ENCODE measurements at places on chromosomes 1 and 21. TPM values are rescaled to one million over a fixed set of nuclear protein-coding genes. Genes with fewer than 3 reads are reported as not detected.

- DNase-seq: no peak
Observed at GRCh38 chr1:35883635-35884101, 659 bp downstream of the AGO1 start.

GRCh38 chr1:112470966-112471365, 37.8 kb upstream of the WNT2B start:
- no peak for DNase-seq

- no peak for DNase-seq
Observed at GRCh38 chr1:173205146-173206051, 1.7 kb downstream of the TNFSF4 start.

GRCh38 chr1:67170751-67171573, 4.7 kb downstream of the IL23R start:
- no peak for DNase-seq

- no peak for DNase-seq
Observed at GRCh38 chr1:206445911-206446356, 24.3 kb upstream of the IKBKE start.

DNA sequence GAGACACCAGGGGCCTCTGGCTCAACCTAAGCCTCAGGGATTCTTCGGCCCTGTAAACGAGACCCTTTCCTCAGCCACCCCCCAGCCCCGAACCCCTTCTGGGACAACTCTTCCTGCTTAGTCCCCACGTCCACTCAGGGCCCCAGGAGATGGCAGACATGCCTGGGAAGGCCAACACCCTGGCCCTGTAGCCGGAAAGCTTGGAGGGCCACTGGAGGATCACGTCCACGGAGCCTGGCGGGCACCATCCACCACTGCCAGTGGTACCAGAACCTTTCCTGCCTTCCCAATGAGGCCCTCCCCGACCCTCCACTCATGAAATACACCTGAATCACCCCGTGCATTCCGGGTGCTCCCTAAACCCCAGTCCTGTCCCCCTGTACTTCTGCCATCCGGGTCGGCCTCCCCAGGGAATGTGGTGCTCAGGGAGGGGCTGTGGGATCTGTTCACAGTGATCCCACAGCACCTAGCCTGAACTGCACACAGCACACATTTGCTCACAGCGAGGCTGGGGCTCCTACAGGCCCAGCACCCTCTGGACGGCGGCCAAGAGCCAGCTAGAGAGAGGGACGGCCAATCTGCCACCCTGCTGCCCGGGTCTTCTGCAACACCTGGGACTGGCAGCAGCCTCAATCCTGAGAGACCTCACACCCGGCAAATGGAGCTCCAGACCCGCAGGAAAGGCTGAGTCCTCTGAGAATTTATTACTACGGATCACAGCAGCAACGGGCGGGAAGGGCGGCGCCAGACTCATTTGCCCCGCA, 1.8 kb downstream of the AURKAIP1 start:
- no peak for DNase-seq

DNA sequence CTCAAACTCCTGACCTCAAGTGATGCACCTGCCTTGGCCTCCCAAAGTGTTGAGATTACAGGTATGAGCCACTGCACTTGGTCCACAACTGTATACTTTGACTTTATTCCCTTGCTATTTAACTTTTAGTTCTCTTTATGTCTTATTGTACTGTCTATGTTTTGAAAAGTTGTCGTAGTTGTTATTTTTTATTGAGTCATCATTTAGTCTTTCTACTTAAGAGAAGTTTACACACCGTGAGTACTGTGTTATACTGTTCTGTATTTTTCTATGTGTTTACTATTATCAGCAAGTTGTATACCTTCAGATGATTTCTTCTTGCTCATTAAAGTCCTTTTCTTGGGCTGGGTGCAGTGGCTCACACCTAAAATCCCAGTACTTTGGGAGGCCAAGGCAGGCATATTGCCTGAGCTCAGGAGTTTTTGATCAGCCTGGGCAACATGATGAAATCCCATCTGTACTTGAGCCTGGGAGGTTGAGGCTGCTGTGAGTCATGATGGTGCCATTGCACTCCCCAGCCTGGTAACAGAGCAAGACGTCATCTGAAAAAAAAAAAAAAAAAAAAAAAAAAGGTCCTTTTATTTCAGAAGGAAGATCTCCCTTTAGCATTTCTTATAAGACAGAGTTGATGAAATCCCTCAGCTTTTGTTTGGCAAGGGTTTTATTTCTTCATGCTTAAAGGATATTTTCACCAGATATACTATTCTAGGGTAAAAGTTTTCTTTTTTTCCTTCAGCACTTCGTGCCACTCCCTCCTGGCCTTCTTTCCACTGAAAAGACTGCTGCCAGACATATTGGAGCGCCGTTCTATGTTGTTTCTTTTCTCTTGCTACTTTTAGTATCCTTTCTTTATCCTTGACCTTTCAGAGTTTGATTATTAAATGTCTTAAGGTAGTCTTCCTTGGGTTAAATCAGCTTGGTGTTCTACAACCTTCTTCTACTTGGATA, 47.6 kb downstream of the TNFSF18 start:
- DNase-seq: no peak

DNA sequence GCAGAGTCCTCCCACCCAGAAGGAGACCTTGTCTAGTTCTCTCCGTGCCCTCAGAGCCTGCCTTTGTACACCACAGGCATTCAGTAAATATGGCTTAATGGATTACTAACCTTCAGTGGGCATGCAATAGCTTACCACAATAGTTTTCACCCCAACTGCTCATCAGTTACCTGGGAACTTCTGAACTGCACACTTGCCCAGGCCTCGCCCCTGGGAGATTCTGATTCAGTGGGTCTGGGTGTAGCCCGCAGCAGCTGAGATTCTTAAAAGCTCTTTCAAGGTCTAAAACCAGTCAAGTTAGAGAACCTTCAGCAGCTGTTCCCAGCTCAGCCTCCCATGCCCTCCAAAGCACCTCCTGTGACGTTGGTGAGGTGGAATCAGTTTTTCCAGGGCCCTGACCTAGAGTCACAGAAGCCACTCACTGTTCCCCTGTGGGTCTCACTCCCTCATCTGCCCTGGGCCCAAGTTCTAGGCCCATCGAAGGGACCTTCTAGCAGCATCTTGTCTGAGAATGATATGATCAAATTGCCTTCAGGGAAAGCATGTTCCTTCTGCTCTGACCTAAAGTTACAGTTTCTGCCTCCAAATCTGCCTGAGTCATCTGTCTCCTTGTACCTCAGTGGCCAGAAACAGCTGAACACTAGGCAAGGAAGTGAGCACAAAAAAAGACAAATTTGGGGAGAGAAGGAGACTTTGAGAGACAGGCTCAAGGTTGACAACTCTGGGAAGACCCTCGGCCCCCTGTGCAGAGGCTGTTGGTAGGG, 10.8 kb downstream of the ASAP3 start:
- no peak for DNase-seq

DNA sequence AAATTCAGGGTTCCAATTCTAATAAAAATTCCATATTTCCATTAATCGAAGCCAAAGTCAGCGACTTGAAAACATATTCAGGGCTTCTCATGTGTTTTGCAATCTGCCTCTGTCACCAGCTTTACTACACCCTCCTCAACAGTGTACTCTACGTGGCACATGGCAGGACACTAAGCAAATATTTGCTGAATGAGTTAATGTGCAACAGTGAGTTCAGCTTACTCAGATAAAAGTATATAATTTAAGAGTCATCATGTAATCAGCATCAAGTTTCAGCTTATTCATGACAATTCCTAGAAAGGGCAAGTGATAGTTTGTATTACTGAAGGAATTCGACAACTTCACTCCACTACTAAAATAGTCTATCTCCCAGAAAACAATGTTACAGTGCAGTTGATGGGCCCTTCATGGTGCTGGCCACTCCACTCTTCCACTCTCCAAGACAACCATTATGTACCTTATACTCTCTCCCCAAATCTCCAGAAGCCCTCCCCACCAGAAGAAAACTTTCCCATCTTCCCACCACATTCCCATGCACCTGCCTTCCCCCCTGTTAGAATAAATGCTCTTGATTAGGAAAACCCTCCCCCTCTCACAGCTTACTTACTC, 97.3 kb downstream of the TTLL7 start:
- no peak for DNase-seq

DNA sequence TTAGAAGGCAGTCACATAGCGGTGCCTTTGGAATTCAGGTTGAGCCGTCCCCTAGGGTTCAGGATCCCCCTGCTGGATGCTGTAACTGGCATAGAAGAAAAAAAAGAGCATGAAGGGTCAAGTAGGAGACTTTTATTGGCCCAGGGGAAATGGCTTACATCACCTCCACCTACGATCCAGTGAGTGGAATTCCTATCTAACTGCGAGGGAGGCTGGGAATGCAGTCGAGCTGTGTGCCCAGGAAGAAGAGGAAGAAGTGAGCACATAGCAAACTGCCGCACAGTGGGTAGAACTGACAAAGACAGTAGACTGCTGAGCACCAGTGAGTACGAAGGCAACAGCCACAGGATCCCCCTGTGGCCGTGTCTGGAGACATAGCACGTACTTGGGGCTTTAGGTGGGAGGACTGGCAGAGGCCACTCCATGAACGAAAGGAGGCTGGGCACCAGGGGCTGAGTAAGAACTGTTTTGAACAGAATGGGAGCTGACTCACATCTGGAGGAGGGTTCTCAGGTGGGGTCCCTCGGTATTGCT, 79.2 kb downstream of the RNF220 start:
- DNase-seq: no peak

DNA sequence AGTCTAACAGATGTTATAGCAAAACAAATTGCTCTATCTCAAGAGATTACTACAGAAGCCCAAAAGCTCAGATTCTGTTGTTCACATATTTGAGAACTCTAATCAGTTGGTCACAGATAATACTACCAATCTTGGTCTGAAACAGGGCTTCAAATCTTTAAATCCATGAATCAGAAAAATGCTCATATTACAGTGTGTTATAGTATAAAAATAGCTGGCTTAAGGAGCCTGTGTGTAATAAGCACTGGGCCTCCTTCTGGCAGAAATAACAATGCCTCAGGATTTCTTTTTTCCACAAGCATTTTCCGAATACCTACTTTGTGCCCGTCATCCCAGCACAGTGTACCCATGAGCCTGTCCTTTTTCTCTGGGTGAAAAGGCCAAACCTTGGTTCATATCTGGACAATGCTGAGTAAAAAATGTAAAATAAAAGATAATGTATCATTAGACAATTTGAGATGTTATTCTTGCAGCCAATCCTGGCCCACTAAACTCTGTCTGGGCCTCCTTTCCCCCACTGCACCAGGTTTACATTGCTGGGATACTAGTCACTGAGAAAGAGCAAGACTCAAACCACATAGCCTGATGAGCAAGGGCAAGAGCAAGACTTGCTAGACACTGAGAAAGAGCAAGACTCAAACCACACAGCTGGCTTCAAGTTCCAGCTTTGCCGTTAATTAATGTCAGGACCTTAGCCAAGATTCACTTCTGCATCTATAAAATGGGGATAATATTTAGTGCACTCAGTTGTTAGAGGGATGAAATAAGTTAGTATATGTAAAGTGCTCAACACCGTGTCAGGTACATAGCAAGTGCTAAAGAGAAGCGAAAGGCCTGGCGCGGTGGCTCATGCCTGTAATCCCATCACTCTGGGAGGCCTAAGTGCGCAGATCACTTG, 17.0 kb upstream of the ADAR start:
- no peak for DNase-seq

- DNase-seq: no peak
Observed at GRCh38 chr1:89673251-89673650, 40.3 kb downstream of the LRRC8C start.

GRCh38 chr21:44059710-44060109, 47.5 kb upstream of the PWP2 start:
- no peak for DNase-seq

GRCh38 chr1:96579636-96580035, 141.9 kb upstream of the PTBP2 start:
- DNase-seq: no peak

- peak; percentile 50 for DNase-seq
Observed at GRCh38 chr1:167442142-167442848, 76.0 kb downstream of the CD247 start.

DNA sequence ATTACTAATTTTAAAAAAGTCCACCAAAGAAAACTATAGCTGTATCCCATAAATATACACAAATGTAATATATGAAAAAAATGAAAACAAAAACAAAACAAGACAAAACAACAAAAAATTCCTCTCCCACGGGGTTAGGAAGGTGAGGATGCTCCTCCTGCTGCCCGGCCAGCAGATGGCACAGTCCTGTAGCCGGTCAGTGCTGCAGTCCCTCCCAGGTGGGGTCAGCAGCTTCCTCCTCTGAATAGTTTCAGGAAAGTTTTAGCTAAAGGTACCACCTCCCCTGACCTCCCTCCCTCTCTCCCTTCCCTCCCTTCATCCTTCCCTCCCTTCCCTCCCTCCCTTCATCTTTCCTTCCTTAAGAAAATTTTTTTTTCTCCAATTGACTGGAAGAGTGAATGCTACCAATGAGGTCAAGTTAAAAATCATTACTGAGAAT, 67.8 kb upstream of the BCL10 start:
- no peak for DNase-seq

GRCh38 chr1:150793221-150793620, 14.8 kb downstream of the CTSK start:
- no peak for DNase-seq

GRCh38 chr1:164515231-164515630, 43.8 kb upstream of the PBX1 start:
- DNase-seq: no peak

- DNase-seq: no peak
Observed at GRCh38 chr1:78080767-78081166, 35.0 kb downstream of the GIPC2 start.

GRCh38 chr1:51305371-51305823, 25.0 kb downstream of the TTC39A start:
- peak; percentile 68 for DNase-seq

GRCh38 chr21:15761507-15762100, 31.8 kb downstream of the USP25 start:
- no peak for DNase-seq

GRCh38 chr1:53470155-53470554, 11.0 kb downstream of the DMRTB1 start:
- peak; percentile 81 for DNase-seq

- no peak for DNase-seq
Observed at GRCh38 chr21:16318651-16319300, 589.0 kb downstream of the USP25 start.

GRCh38 chr21:42925114-42925926, at the start of gene ERVH48-1:
ERVH48-1 (minus strand) TSS chr21:42925630; CDS start chr21:42919006, 6,624 bp downstream.
- no peak for DNase-seq

The OR2L5 gene
- not detected for polyA plus RNA-seq

The PTGFR gene
- polyA plus RNA-seq: 0.44 TPM

The FMO4 gene
- polyA plus RNA-seq: 20.6 TPM

The FAM72D gene
- 2.2 TPM for polyA plus RNA-seq

The ITLN2 gene
- not detected for polyA plus RNA-seq

The COL8A2 gene
- 3.2 TPM for polyA plus RNA-seq

The HOOK1 gene
- polyA plus RNA-seq: 81.9 TPM

The RGSL1 gene
- not detected for polyA plus RNA-seq

The OR2L2 gene
- 0.06 TPM for polyA plus RNA-seq

The KCNE1 gene
- polyA plus RNA-seq: 0.64 TPM

The GNAT2 gene
- not detected for polyA plus RNA-seq

The TFF1 gene
- not detected for polyA plus RNA-seq

All from renal cortex interstitium (tissue), 15 donors.